ENCODE measurements at places on chromosomes 4 and X.

- DNase-seq: no peak
These were observed 83.2 kb upstream of the ARHGAP24 start for GRCh38 chr4:85391589-85392410.

DNA sequence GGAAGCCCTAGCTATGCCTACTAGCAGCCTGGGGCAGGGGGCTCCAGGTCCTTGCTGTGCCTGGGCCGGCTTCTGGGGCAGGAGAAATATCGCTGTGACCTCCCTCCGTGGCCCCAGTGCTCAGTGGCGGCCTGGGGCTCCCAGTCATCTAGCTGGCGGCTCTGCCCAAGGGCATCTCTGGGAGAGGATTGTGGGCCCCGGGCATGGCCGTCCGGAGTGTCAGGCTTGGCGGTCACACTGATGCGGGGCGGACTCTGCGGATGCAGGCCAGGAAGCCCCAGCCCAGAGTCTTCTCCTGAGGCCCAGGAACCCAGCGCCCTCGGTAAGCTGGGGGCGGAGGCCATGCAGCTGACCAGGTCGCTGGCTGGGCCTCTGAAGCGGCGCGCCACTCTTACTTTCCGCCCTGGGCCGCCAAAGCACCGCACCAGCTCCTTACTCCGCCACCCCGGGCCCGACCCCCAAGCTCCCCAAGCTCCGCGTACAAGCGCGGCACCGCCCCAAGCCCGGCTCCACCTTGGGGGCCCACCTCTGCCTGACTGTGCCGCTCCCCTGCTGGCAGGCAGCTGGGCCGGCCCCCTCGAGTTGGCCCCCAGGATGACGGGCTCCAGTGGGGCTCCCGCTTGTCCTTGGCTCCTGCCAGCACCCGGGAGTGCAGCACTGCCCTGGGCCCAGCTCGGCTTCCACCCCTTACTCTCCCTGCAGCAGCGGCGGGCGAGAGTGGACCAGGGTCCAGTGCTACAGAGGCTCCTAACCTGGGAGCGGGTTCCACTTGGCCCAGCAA, 720.0 kb downstream of the PCDH18 start:
- DNase-seq: no peak

DNA sequence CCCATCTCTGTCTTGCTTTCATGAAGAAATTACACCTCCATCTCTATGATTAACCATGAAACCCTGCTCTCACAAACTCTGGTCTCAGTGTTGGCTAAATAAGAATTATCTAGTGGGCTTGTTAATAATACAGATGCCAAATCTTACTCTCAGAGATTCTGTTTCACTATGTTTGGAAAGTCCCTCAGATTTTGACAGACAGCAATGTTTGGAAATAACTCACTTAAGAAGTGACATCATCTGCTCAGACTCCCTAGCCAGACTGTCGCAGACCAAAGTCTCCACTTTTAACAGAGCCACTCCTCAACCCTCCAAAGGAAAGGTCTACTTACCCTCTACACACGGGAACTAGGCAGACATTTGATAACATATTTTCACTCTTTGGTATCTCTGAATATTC, 328.5 kb upstream of the FGF16 start:
- no peak for DNase-seq

GRCh38 chrX:15319075-15319474, 3.6 kb upstream of the ASB11 start:
- DNase-seq: no peak

GRCh38 chr4:15084780-15085179, 82.5 kb downstream of the CPEB2 start:
- no peak for DNase-seq
